ENCODE measurements at places on chromosomes 1 and 21. TPM values are rescaled to one million over a fixed set of nuclear protein-coding genes. Genes with fewer than 3 reads are reported as not detected.

DNA sequence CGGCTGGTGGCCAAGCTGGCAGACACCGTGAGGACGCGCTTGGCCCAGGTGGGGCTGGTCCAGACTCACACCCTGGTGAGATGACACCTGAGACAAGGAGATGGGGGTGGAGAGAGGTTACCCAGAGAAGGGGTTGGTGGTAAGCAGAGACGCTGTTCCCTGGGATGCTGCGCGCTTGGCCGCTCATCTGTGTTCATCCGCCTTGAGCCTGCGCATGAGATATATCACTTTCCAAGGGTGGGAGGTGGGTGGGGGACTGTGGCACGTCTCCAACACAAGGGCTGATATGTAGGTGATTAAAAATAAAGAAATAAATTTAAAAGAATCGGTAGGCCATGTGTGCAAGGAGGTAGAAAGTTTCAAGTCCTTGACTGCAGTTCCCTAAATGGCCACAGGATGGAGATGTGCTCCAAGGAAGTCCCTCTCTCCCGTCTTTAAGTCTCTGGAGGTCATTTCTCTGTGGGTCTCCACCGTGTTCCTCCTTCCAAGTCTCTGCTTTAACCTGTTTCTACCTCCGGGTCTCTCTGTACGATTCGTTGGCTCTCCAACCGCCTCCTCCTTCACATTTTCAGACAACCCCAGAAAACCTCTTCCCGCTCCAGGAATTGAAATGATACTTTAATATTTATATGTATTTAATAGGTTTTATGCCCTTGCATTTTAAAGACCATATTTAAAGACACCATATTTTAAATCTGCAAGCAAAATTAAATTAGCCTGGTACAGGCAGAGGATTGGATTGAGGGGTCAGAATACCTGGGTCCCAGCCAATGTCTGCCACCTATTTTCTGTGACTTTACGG lies 4.5 kb downstream of the TTC24 start:
- DNase-seq, result peak; percentile 63

DNA sequence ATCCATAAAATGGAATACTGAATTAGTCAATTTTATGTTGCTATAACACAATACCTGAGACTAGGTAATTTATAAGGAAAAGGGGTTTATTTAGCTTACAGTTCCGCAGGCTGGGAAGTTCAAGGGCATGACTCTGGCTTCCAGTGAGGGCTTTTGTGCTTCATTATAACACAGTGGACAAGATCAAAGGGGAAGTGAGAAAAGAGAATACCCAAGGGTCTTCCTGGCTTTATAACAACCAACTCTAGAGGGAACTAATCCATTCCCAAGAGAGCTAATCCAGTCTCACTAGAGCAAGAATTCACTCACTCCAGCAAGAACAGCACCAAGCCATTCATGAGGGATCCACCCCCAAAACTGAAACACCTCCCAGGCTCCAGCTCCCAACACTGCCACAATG lies 3.1 kb downstream of the KIFAP3 start:
- DNase-seq, result no peak

DNA sequence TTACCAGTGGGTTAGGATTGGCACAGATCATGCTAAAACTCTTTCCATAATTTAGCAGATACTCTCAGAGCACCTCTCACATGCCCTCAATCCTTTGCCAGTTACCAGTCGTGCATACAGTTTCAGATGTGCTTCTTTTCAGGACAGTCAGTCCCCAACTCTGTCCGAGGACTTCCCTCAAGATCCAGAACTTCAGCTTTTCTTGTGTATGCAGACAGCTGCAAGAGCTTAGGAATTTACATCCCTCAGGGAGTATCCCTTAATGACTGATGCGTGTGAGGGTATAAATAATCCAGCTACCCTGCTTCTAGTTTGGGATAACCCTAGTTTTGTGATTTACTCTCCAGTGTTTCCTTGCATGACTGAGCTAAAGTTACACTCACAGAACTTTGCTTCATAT lies 393.0 kb upstream of the PLXNA2 start:
- no peak for DNase-seq

DNA sequence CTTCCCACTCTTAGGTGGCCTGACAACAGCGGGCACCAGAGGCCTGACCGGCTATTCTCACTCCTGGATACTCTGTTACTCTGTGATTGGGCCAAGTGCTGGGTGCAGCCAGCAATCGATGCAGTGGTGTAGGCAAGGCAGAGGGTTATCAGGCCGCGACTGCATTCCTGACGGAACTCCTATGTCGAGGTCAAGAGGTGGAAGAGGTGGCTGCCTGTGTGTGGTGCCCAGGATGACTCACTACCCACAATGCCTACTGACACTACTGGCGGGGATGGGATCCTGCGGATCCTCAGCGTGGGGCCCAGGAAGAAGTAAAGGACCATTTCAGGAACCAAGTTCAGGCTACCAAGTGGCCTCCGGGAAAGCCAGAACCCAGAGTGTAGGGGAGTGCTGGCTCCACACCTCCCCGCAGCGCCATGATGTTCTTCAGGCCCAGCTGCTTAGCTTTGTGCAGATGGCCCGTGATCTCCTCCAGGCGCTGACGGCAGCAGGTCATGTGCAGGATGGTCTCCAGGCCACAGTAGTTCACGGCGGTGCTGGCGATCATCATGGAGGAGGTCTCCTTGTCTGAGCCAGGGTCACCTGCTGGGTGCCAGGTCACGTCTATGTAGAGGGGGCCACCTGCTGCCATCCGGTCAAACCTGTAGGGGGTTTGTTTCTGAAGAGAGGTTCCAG lies 4.9 kb downstream of the MTHFR start:
- no peak for DNase-seq

- no peak for DNase-seq
Observed at GRCh38 chr1:27531959-27532685, 42.2 kb upstream of the WASF2 start.

CR1L gene
- not detected for total RNA-seq

FTCD gene
- total RNA-seq, result 0.33 TPM

TENT5C gene
- 21.8 TPM for total RNA-seq

Measured in gastrocnemius medialis (tissue), 4 donors.